ENCODE measurements at places on chromosomes 16 and 17. TPM values are rescaled to one million over a fixed set of nuclear protein-coding genes. Genes with fewer than 3 reads are reported as not detected.

The DNAI2 gene
- total RNA-seq = not detected

The ELOB gene
- 507 TPM for total RNA-seq

The SMIM22 gene
- not detected for total RNA-seq

The MYH3 gene
- 0.43 TPM for total RNA-seq

The IST1 gene
- total RNA-seq = 109 TPM

The TNFSF13 gene
- total RNA-seq = 0.74 TPM

The CARD14 gene
- 0.18 TPM for total RNA-seq

The CHST5 gene
- not detected for total RNA-seq

The TM4SF5 gene
- total RNA-seq = not detected

The USH1G gene
- under 0.01 TPM for total RNA-seq

The RASL10B gene
- 7.3 TPM for total RNA-seq

The PDIA2 gene
- 0.37 TPM for total RNA-seq

The NHERF2 gene
- 28.1 TPM for total RNA-seq

The MYADML2 gene
- total RNA-seq = not detected

The SLFN12 gene
- total RNA-seq = 19.6 TPM

The SDK2 gene
- total RNA-seq = 0.09 TPM

The TMEM94 gene
- total RNA-seq = 20.1 TPM

The NOD2 gene
- total RNA-seq = 0.14 TPM

The KCNJ2 gene
- total RNA-seq = 16.1 TPM

The CDC27 gene
- 105 TPM for total RNA-seq

The SOST gene
- total RNA-seq = not detected

The MLST8 gene
- total RNA-seq = 17.5 TPM

The ASPHD1 gene
- 7.3 TPM for total RNA-seq

The RAB26 gene
- total RNA-seq = 0.71 TPM

The TMEM100 gene
- total RNA-seq = 1.8 TPM

The BEAN1 gene
- total RNA-seq = not detected

The TNFRSF17 gene
- not detected for total RNA-seq

The KCNJ12 gene
- total RNA-seq = 2.3 TPM

The SCIMP gene
- total RNA-seq = not detected

The TSC2 gene
- 37.8 TPM for total RNA-seq

The MRPL12 gene
- 5.4 TPM for total RNA-seq

The CRK gene
- total RNA-seq = 100 TPM

The ALOX12 gene
- not detected for total RNA-seq

The RDM1 gene
- total RNA-seq = 0.09 TPM

The NECAB2 gene
- total RNA-seq = 0.14 TPM

The NEURL4 gene
- 14.4 TPM for total RNA-seq

The KCNH4 gene
- total RNA-seq = not detected

The TP53TG3C gene
- not detected for total RNA-seq

The PLA2G10 gene
- total RNA-seq = not detected

The KAT8 gene
- total RNA-seq = 31.9 TPM

The TP53TG3 gene
- not detected for total RNA-seq

The GNGT2 gene
- total RNA-seq = 0.28 TPM

The CDH16 gene
- total RNA-seq = not detected

The KIF18B gene
- total RNA-seq = 0.09 TPM

The GNG13 gene
- total RNA-seq = not detected

The G6PC1 gene
- not detected for total RNA-seq

The RUNDC3A gene
- total RNA-seq = 0.43 TPM

The HEATR3 gene
- total RNA-seq = 25.4 TPM

The REXO5 gene
- 4.9 TPM for total RNA-seq

The ACSM2A gene
- total RNA-seq = not detected

The CD300E gene
- total RNA-seq = not detected

Measured in smooth muscle cell of bladder (primary cell).